Ureter (tissue), 1 donor: ENCODE measurements at places on chromosomes 6 and 20. TPM values are rescaled to one million over a fixed set of nuclear protein-coding genes. Genes with fewer than 3 reads are reported as not detected.

The C20orf144 gene
- total RNA-seq = not detected

The TNF gene
- total RNA-seq = 0.36 TPM

The HMGCLL1 gene
- 0.57 TPM for total RNA-seq

The ECT2L gene
- 0.18 TPM for total RNA-seq

The GRM1 gene
- total RNA-seq = not detected

The FAM83D gene
- 1.5 TPM for total RNA-seq

The KIAA0408 gene
- total RNA-seq = 12.8 TPM
